ENCODE measurements at places on chromosomes 1 and 21.

GRCh38 chr1:35364741-35365140 is 96.2 kb downstream of the ZMYM4 start:
- DNase-seq = no peak

DNA sequence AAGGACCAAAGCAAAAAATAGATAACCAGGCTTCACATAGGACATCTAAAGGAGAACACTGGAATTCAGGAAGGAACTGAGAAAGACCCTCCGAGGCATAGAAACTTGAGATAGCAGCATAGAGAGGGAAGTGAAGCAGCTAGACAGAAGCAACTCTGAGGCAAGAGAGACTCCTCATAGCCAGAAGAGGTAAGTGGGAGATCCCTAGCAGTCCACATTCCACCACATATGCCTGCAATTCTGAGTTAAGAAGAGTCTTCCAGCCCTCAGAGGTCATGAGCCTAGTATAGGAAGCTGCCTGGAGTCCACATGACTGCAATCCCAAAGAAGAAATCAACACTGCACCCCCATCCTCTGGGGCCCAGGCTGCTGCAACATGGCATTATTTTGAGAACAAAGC is 13.9 kb upstream of the FGGY start:
- no peak for DNase-seq

DNA sequence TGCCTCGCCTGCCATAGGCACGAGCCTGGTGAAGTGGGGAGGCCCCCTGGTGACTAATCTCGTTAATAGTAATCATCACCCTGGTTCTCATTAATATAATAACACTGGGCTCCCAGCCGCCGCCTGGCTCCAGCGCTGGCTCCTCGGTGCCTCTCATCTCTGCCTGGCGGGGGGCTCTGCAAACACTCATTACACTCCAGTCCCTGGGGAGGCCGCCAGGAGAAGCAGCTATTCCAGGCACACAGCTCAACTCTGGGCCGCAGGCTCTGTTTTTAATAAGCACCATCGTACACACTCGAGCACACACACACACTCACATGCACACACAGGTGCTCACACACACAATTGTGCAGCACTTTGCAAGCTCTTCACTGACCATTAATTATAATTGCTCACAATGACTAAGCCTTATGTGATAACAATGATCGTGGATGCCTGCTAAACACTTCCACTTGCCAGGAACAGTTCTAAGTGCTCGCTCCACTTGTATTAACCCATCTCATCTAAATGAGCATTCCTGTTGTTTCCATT is 52.2 kb downstream of the SDC3 start:
- DNase-seq = no peak

DNA sequence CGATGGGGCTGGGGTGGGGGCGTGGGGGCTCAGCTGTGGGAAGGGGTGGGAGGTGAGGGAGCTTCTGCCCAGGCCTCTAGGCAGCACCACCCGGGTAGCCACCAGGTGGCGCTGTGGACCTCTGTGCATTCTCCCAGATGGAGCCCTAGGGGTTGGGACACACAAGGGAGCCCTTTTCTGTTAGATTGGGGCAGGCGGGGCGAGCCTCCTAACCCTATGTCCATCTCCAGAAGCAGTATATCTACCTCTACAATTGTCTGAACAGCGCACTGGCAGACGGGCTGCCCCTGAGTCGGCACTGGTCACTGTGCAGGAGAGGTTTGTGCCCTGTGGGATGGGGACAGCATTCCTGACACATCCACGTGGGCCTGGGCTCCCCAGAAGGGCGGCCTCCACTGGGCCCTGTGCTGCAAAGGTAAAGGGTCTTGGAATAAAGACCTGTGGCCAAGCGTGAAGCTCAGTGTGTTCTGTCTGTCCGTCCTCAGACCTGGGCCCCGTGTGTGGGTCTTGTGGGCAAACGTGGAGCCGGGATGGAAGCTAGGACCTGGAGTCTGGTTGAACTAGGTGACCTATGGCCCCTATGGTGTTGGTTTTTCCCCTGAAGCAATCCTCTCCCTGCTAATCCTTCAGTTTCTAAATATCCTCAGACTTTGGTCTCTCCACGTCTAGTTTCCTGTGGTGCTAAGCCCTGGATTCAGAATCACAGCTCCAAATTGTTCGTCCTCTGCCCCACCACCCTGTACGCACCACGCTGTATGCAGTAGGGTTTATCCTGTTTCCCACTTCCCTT is 4.4 kb upstream of the LGR6 start:
- peak; percentile 84 for DNase-seq

DNA sequence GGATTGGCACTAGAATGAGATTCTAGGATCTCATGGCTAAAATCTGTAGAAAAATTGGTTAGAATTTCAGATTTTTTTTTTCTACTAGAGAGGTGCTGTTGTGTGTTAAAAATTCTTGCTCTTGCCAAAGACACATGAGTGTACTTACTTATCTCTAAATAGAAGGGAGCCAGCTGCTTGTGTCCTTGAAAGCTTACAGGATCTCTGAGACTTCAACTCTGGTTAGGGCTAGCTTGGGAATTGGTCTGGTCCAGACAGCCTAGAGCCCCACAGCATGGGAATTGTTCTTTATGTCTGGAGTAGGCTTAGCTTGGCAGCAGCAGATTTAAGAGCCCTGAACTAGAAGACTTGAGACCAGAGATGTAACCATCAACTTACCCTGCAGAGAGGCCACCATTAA is 37.3 kb downstream of the MACO1 start:
- no peak for DNase-seq

- peak; percentile 88 for DNase-seq
These were observed 9.4 kb downstream of the EPHA2 start for GRCh38 chr1:16146279-16147155.

DNA sequence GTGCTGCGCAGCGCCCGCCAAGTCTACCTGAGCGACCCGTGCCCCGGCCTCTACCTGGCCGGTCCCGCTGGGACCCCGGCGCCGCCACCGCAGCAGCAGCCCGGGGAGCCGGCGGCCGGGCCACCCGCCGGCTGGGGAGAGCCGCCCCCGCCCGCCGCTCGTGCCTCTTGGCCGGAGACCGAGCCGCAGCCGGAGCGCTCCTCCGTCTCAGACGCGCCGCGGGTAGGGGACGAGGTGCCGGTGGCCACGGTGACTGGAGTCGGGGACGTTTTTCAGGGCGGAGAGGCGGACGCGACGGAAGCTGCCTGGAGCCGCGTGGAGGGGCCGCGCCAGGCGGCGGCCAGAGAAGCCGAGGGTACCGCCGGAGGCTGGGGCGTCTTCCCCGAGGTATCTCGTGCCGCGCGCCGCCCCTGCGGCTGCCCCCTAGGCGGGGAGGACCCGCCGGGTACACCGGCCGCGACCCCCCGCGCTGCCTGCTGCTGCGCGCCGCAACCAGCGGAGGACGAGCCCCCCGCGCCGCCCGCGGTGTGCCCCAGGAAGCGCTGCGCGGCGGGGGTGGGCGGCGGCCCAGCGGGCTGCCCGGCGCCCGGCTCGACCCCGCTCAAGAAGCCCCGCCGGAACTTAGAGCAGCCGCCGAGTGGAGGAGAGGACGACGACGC is 646 bp downstream of the IER5 start:
- DNase-seq = peak; percentile 75

- no peak for DNase-seq
These were observed 172.5 kb downstream of the ST6GALNAC5 start for GRCh38 chr1:77039739-77040138.

DNA sequence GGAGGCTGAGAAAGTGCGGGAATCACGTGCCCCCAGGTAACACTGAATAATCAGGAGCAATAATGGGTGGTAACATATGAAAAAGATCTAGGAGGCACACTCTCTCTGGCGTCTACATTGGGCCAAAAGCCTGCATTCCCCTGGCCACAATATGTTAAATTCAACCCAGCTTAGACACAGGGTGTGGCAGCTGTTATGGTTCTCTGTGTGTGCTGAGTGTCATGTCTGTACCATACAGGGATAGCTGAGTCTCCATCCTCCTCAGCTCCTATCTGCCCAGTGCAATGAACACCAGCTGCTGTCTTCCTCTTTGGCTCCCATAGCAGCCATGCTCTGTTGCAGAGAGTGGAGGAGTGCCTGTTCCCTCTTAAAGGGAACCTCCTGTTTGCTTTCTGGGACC is 14.3 kb downstream of the S100A11 start:
- no peak for DNase-seq

DNA sequence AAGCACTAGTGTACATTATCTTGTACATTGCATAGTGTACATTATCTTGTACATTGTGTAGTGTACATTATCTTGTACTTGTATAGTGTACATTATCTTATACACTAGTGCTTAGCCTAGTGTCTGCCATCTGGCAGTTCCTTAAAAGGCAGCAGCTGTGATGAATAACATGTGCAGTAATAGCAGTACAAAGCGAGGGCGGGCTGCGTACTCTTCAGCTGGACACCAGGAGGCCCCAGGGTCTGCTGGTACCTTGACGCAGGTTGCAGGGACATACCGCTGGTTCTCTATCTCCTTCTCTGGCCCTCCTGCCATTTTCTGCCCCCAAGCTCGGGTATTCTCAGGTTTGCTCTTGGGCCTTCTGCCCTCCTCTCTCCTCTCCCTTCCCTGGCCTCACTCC is 149.6 kb downstream of the SEC16B start:
- DNase-seq = no peak

DNA sequence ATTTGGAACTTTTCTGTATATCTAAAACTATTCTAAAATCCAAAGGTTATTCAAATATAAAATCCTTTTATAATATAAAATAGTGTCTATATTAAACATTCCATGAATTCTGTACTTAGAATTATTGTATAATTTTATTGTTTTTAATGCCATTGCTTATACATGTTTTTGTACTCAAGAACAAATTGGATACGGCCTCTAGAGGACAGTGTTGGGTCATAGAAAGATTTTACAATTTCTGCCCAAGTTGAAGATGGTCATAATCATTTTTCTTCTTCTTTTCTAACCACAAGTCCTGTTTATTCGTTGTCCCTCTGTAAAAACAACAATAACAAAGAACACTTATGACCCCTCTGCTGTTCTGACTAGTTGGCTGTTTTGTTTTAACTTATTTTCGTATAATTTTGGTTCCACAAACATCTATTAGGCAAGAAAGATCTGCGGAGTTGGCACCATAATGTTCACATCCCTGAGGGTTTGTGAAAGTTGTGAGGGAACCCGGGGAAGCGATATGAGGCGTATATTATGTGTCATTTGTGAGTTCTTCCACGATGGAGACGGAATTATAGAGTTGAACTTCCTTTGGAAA is 75.7 kb upstream of the KIF26B start:
- DNase-seq = no peak

DNA sequence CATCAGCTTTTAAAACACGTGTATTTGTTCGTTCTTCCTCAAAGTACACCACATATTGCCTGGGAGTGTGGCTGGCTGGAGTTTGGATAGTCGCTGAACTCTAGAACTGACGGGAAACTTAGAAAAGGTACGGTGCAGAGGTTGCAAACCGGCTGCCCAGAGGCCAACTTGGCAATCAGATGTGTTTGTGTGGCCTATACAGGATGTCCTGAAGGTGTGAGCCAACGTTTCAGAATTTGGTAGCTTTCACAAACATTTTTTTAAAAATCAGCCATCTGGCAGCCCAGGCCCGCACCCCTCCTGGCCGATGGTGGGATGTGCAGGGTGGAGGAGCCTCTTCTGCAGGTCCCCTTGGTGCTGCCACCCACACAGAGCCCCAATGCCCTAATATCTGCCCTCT is 73.6 kb upstream of the SLC25A33 start:
- no peak for DNase-seq

GRCh38 chr1:114015075-114015474 is 35.8 kb downstream of the OLFML3 start:
- no peak for DNase-seq

DNA sequence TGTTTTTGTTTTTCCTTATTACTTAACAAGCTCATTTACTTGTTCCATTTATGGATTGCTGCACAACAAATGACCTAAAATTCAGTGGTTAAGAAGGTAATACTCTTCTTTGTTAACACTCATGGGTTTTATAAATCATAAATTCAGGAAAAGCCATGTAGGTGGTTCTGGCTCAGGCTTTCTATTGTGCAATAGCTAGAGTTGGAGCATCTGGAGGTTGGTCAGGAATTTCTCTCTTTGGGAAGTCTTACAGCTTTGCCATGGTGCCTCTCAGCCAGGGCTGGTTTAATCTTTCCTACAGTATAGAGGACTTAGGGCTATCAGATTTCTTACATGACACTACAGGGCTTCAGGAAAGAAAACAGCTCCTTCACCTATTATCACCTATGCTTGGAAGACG is 1677.1 kb downstream of the KCNT2 start:
- no peak for DNase-seq

DNA sequence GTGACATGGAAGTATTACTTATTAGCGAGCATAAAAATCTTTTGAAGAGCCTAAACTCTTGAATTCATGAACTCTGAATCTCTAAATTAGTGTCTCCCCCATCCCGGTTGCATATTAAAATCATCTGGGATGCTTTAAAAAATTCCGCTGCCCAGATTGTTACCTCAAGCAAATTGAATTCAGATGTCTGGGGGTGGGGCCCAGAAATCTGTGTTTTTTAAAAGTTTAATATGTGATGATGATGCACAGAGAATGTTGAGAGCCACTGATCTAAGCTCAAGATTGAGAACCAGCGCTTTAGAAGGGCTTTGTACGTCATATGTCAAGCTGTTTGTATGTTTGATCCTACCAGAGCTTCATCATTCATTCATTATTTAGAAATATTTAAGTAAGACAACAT is 446.8 kb downstream of the NUF2 start:
- DNase-seq = no peak

GRCh38 chr1:224358237-224358636 is 1.6 kb downstream of the CNIH4 start:
- DNase-seq = no peak

DNA sequence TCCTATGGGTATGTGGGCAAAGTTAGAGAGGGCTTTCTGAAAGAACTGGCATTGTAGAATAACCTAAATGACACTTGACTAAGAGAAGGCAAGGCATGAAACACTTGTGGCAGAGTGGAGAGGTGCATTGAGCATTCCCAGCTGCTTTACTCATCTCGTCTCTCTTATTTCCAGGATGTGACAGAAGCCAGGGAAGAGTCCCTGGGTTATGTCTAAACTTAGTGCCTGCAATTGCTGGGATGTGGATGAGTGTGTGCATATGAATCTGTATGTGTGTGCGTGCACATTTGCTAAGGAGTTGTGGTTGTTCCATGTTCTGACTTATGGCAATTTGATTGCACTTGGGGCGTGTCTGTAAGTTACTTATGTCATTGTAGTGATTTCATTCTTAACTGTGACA is 1326.5 kb upstream of the B3GALT2 start:
- DNase-seq = no peak

- no peak for DNase-seq
These were observed 34.3 kb downstream of the PCNX2 start for GRCh38 chr1:233261206-233261605.

- no peak for DNase-seq
These were observed 1.5 kb downstream of the GPATCH4 start for GRCh38 chr1:156599811-156600210.

DNA sequence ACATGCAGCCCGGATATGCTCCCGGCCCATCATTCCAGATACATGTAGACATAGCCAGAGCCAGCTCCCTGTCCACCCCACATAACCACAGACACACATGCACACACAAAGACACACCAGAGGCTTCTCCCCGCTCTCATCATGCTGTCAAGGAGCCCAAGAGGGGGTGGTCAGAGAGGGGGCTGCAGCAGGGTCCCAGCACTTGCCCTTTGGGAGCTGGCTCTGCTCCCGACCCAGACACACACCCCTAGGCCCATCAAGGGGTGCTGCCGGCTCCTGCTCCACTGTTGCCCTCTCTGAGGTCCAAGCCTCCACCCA is 2.6 kb downstream of the PTAFR start:
- DNase-seq = no peak

Measured in suprapubic skin (tissue), 4 donors.